CD4-positive, alpha-beta T cell treated with Interferon gamma for 1 hour (primary cell): ENCODE measurements at places on chromosomes 11 and 22.

DNA sequence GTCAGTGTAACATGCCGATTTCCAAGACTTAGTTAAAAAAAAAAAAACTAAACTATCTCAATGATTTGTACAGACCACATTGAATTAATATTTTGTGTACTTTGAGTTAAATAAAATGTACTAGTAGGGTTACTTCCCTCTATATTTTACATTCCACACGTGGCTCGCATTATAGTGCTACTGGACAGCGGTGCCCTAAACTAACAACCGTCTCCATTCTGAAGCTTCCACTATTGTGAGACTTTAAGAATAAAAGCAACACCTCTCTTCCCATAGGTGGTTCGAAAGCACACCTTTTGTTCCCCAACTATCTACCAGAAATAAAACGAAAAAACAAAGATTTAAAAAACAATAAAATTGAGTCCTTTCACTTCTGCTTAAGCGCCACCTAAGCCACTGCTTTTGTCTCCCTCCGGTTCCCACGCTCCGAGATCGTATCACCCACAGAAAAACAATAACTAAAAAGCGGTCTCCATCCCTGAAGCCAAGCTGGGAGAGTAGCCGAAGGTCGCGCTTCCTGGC is 380 bp upstream of the TTC17 start:
- DNase-seq, result no peak

DNA sequence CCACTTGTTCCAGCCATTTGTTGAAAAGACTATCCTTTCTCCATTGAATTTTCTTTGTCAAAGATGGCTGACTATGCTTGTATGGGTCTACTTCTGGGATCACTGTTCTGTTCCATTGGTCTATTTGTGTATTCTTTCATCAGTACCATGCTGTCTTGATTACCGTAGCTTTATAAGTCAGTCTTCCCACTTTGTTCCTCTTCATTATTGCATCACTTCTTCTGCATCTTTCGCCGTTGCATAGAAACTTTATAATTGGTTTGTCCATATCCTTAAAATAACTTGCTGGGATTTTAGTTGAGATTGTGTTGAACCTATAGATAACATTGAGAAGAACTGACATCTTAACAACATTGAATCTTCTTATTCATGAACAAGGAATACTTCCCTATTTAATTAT is 598.8 kb downstream of the TBC1D22A start:
- no peak for DNase-seq

DNA sequence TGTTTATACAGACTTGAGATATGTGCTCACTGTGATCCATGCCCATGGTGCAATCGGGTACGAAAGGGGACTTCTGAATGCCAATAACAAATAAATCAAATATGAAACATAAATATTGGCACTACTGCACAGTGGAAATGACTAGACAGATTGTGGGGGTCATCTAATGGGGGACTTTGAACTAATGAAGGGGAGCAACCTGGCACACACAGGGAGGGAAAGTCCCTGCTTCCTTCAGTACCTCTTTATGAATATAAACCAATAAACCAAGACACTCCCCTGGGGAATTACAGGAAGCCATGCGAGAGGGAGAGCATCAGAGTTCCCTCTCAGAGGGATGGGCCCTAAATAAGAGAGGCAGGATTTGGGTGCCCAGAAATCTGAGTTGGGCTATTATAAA is 21.1 kb downstream of the MIF start:
- DNase-seq, result no peak

- no peak for DNase-seq
Measured at GRCh38 chr22:21033895-21034294, 1.5 kb upstream of the SLC7A4 start.

DNA sequence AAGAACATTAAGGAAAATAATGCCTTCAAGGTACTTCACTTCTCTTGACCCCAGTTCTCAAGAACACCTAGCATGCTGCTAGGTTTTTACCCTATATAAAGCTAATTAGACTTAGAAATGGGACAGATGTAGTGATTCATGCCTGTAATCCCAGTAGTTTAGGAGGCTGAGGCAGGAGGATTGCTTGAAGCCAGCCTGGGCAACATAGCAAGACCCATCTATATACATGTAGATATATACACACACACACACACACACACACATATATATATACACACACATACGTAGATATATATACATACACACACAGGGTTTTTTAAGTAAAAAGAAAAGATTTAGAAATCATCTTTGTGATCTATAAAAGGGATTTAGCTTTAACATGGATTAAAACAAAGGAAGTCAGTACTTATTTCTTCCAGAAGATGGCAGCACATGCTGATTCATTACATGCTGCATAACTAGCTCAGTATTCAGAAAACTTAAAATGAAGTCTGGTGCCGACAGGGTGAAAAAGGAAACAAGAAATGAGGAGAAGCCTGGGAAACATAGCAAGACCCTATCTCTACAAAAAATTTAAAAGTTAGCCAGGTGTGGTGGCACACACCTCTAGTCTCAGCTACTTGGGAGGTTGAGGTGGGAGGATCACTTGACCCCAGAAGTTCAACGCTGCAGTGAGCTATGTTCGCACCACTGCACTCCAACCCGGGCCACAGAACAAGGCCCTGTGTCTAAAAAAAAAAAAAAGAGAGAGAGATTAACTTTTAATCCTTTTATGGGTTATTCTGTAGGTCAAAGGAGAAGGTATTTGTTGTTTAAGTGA is 28.5 kb upstream of the RBX1 start:
- DNase-seq, result no peak
